ENCODE measurements at places on chromosomes 5 and 9. TPM values are rescaled to one million over a fixed set of nuclear protein-coding genes. Genes with fewer than 3 reads are reported as not detected.

GRCh38 chr5:125061726-125062125 is 315.3 kb upstream of the ZNF608 start:
- DNase-seq, result no peak

- no peak for DNase-seq
Measured at GRCh38 chr5:147818290-147818689, 13.2 kb downstream of the SPINK1 start.

GRCh38 chr9:136244122-136244968 is 1.3 kb downstream of the QSOX2 start:
- peak; percentile 44 for DNase-seq

GRCh38 chr9:108517651-108518365 is 338.0 kb downstream of the ACTL7B start:
- DNase-seq, result no peak

DNA sequence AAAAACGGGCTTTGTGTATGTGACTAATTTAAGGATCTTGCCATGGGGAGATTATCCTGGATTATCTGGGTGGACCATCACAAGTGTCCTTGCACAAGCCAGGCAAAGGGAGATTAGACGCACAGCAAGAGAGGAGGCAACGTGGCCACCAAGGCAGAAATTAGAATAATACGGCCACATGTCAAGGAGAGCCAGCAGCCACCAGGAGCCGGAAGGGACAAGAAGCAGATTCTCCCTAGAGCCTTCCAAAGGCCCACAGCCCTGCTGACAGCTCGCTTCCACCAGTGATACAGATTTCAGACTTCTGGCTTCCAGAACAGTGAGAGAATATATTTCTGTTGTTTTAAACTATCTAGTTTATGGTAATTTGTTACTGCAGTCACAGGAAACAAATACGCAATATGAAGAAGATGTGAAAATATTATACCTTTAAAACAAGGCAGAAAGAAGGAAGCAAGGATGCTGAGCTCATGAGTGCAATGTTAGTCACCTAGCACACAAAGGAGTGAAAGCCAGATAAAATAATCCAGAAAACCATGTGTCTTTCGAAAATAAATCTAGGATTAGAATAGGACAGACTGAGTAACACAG is 28.7 kb upstream of the F2RL1 start:
- DNase-seq, result peak; percentile 21

DNA sequence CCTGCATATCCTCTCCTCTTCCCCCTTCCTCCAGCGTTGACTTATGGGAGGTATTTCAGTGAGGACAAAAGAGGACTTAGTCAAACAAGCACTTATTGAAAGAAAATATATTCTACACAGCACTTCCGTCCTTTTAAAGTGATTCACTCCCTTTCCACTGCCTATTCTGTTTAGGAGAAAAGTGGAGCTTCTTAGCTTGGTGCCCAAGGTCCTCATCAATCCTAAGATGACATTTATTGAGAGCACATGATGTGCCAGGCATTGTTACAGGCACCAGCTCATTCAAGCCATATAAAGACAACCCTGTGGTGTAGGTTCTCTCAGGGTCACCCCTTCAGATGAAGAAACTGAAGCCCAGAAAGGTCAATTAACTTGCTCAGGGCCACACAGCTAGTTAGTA is 95.9 kb downstream of the KCNIP1 start:
- no peak for DNase-seq

DNA sequence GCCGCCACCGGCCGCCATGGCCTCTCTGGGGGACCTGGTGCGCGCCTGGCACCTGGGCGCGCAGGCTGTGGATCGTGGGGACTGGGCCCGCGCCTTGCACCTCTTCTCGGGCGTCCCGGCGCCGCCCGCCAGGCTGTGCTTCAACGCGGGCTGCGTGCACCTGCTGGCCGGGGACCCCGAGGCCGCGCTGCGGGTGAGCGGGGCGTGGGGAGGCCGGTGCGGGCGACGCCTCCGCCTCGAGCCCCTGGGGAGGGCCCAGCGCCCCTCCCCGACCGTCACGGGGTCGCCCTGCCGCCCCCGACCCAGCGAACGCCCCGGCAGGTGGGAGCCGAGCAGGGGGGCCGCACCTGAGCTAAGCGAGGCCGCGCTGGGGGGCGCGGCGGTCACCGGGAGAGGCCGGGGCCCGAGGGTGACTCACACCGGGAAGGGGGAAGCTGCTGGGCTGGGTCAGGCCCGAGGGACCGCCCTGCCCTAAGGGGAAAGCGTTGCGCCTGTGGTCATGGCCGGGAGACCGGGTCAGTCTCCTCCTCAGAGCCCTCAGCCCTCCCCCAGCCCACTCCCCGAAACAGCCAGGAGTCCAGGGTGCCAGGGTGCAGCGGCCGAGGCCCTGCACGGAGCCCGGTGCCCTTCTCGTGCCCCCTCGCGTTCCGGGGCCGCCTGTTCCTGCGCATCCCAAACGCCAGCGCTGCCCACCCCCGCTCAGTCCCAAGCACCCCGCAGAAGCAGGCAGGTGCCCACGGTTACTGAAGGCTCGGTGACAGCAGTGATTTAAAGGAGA is 510 bp downstream of the NOXA1 start:
- DNase-seq, result peak; percentile 80

DNA sequence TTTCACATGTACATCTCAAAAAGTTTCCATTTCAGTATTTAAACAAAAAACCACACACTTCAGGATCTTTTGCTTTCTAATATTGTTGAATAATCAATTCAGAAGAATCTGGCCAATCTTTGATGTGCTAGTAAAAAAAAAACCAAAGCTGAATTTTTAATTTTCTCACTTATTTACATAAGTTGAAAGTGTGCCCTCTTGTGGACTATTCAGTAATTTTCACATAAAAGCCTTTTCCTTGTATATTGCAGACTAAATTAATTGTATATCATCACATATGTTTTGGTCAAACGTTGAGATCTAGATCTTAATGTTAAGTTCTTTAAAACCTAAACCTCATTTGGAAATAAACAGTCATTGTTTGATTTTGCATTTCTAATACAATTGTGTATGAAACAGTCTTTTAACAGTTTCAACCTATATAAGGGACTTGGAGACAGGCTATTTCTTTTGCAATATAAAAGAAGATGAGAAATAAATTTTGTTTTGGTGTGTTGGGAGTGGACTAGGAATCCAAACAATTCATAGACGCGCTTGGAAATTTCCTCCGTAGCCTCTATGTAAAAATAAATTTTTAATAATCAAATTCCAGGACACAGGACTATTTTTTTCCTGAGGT is 68.1 kb downstream of the NIPBL start:
- no peak for DNase-seq

GRCh38 chr9:133332381-133332730 is 3.6 kb downstream of the SURF6 start:
- DNase-seq, result no peak

- no peak for DNase-seq
Measured at GRCh38 chr9:95315108-95315746, 2.3 kb downstream of the FANCC start.

GRCh38 chr5:154179846-154180710 is 10.5 kb upstream of the GALNT10 start:
- DNase-seq, result no peak

- no peak for DNase-seq
Measured at GRCh38 chr5:142722146-142722545, 36.3 kb upstream of the FGF1 start.

UBE2QL1 gene
- 0.89 TPM for total RNA-seq

IL13 gene
- total RNA-seq, result not detected

WWC1 gene
- 18.1 TPM for total RNA-seq

ARHGEF37 gene
- 29.0 TPM for total RNA-seq
